ENCODE measurements at places on chromosomes 1 and 21.

DNA sequence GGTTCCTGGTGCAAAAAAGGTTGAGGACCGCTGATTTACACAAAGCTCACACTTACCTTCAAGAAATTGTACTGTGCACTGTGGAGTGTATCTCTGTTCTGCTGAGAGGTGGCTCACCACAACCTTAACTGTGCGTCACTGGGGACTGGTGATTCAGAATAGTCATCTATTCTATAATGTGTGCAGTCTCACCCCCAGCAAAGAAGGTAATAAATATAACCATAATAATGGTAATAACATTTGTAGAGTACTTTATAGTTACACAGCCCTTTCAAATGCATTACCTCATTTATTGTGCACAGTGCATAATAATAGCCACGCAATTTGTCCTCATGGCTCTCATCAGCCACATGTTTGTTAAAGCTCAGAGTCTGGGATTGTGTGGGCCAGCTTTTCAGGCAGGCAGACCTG is 59.4 kb upstream of the DUSP10 start:
- DNase-seq = no peak

DNA sequence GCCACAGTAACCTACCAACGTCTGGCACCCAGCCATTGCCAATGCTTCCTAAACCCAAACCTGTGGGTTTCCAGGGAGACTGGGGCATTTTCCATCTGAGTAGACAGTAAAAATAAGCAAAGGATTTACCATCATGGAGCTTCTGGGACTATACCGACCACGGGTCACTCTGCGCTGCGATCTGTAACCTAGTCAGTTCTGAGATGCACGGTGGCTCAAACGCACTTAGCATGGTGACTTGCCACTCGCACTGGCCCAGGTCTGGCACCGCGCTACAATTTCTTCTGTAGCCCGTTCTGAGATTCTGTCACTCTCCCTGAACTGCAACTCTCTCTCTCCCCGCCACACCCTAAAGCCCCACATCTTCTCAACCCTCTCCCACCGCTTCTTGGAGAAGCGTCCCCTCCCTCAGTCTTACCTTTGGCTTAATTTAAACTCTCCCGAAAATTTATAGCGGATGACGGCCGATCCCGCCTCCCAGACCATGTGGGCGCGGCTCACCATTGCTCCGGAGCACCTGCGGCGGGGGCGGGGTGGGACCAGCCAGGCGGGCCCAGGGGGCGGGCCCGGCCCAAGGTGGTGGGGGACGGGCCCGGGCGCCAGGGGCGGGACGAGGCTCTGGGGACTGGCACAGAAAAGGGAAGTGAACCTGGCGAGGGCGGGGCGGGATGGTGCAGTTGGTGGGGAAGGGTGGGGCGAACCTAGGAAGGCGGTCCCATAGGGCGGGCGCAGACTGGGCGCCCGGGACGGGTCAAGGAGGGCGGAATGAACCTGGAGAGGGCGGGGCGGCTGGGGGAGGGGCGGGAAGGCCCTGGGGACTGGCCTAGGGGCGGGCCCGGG is 493 bp upstream of the MAP3K21 start:
- DNase-seq = peak; percentile 23

- no peak for DNase-seq
Observed at GRCh38 chr1:67582625-67583461, 102.2 kb upstream of the GADD45A start.

- no peak for DNase-seq
Observed at GRCh38 chr21:24367936-24368335, 1239.3 kb downstream of the MRPL39 start.

DNA sequence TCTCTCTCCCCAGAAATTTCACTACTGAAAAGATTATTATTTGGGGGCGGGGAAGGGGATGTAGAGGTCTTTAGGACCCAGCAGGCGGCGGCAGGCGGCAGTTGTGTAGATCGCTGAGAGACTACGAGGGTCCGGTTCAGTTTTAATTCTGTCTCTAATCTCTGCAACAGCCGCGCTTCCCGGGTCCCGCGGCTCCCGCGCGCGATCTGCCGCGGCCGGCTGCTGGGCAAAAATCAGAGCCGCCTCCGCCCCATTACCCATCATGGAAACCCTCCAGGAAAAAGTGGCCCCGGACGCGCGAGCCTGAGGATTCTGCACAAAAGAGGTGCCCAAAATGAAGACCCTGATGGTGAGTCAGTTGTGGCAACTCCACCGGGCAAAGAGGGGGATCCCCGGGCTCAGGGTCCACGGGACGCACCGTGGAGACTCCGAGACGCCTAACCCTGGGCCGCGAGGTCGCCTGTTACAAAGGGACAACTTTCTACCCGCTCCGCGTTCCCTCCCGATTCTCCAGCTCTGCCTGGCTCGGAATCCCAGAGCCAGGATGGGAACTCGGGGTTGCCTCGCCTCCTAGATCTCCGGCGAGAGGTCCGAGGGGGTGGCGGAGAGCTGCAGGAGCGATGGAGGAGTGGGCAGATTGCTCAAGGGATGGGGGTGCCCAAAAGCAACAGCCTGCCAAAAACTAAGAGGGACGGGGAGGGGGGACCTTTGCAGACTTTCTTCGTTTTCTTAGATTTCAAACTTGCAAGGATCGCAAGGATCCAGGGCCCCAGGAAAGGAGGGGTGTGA is at the start of gene ST6GALNAC5:
TSS of gene ST6GALNAC5 (plus strand) at position 139 of the 789 bp plus-strand sequence.
- no peak for DNase-seq

- no peak for DNase-seq
Observed at GRCh38 chr21:24290151-24290833, 1317.0 kb downstream of the MRPL39 start.

DNA sequence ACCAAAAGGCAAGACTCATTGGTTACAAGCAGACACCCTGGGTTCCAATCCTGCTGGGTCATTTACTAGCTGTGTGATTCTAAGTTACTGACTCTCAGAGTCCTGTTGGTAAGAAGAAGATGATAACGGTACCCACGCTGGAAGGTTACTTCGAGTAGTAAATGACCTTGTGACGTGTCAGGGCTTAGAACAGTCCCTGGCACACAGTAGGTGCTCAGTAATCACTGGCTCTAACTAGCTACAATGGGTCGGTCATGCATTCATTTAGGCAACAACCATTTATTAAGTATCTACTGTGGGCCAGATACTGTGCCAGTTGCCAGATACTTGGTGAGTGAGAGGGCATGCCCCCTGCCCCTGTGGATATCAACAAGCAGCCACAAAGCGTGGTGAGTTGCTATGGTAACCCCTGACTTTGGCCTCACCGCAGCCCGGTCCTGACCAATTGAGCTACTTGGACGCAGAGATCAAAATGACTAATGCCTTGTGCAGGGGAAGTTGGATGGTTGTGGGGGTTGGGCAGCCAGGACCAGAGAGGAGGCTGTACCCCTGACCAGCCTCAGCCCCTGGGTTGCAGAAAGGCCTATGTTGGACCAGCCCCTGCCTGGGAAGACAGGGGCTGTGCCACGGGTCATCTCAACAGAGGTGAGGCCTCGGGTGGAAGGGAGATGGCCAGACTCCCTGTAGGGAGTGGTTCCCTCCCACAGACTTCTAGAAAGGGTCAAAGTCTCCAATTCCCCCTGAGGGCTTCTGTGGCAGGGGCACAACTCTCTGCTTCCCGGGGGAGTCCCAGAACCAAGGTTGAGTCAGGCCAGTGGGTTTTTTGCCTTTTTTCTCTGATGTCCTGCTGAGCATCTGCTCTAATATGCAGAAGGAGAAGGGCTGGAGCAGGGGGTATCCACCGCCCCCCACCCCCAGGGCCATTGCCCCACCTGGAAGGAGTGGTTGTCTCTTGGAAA is 16.0 kb downstream of the DHRS3 start:
- no peak for DNase-seq

- no peak for DNase-seq
Observed at GRCh38 chr21:27462726-27463125, 495.8 kb upstream of the ADAMTS5 start.

DNA sequence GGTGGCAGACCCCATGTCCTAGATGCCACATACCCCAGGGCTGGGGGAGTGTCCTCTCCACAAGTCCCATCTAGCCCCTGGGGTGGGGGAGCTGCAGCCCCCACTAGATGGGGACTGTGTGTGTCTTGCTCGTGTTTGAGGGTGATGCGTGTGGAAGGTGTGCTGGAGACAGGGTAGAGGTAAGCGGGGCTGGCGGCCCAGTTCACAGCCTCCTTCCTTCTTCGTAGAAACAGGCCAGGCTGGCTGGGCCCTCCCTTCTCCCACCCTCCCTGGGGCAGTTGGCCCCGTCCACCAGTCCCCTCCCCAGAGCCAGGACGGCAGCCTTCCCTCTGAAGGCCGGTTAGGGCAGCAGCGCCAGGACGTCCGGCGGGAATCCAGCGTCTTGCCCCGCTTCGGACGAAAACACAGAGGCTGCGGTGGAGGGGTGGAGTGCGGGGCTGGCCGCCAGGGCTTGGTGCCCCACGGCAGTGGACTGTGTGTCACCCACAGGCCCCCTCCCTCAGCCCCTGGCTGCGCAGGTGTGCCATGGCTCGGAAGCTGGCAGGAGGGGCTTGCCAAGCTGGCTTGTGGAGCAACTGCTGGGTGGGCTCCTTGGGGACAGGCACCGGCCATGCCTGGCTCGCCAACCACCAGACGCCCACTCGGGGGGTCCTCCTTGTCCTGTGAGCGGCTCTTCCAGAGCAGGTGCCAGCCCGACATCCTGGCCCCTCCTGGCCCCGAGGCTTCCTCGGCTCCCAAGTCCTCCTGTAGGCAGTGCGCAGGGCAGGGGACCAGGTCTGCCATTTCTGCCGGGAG is 3.6 kb downstream of the PRDM16 start:
- no peak for DNase-seq

DNA sequence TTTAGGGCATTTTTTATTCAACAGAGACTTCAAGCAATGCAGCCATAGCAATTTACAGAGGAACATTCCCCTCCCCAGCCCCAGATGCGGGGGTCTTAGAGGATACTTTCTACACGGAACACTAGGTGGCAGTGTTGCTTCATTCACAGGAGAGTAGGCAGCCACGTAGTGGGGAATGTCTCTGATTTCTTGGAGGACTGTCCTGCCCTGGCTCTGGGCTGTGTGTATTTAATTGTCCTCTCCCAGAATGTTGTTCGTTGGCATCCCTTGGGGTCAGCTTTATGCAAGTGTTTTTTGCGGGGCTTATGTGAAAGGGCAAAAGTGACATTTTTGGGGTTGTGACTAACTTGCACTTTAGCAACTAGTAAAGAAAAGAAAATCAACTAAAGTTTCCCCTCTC is 96.9 kb downstream of the PAPPA2 start:
- DNase-seq = peak; percentile 21

DNA sequence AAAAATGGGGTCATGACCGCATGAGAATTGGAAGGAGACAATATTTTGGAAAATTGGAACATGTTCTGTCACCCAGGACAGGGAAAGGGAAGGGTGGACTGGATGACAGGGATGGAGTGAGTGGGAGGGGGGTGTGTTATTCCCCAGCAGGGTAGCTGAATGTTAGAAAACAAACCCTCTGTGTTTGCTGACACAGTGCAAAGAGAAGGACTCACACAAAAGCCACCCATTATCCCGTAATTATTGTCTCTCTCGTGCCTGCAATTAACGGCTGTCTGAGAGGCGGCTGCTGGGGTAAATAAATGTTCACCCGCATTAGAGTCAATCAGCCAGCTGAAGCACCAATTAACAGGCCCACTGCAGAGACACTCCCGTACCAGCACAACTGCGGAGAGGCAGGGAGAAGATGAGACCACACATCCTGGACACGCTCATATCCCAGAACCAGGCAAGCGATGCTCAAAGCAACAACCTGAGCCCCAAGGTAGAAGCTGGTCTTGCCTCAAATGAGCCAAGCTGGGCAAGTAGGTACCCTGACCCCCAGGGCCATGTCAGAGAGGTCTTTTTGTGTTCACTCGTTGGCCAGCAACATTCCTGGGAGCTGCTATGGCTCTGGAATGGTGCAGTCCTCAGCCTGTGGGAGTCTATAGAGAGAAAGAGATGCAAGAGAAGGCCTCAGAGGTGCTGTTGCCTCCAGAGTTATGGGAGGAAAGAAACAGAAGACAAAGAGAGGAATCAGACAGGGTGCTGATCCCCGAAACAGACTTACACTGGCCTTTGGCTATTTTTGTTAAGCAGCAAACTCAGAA is 19.4 kb downstream of the PLEKHA6 start:
- DNase-seq = no peak

DNA sequence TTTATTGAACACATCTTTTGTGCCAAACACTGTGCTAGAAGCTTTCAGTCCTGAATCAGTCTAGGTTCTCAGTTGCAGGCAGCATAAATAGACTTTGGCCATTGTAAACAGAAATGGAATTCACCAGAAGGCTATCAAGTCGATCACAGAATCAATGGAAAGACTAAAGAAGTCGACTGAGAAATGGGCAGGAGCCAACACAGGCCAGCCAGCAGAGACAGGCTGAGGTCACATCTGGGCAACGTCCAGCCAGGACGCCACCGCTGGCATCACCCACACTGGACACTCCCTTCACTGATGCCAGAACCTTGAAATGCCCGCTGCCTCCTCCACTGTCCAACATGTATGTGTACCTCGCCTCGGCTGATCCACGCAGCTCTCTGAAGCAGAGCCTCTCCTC is 5.5 kb upstream of the CNTN2 start:
- DNase-seq = no peak

GRCh38 chr1:199283794-199284193 is 645.0 kb downstream of the PTPRC start:
- no peak for DNase-seq

GRCh38 chr1:231039161-231040018 is 664 bp downstream of the FAM89A start:
- peak; percentile 46 for DNase-seq

DNA sequence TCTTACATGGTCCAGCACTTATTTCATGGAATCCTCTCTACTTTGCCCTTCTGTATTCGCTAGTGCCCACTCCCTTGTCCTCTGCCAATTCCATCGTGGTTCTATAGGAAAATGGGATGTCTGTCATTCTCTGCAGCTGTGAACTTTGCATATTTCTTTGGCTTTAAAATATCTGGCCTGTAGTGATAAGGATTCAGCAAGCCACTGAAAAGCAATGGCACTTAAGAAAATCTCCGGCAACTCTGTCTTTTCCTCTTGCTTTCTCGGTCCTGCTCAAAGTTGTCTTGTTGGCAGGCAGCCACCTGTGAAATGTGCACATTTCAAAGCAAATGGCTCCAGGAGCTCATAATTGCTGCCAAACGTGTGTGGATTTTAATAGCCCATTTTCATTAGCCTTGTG is 91.8 kb downstream of the CHD1L start:
- no peak for DNase-seq

- no peak for DNase-seq
Observed at GRCh38 chr21:33419538-33420123, 16.4 kb downstream of the IFNGR2 start.

DNA sequence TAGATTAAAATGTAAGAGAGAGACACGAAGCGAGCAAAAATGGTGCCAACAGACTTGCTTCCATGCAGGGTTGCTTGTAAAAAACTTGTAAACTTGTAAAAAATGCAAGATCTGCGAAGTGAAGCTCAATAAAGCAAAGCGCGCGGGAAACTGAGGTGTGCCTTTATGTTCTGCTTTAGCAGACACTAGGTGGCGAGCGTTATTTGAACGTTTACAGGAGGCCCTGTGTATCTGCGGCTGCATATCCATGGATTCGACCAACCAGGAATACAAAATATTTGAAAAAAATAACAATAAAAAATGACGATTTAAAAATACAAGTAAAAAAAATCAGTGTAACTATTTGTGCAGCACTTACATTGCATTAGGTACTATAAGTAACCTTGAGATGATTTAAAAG is 1.5 kb downstream of the UBE2G2 start:
- DNase-seq = peak; percentile 32

Measured in natural killer cell (primary cell).